ENCODE measurements at places on chromosomes 4 and X.

DNA sequence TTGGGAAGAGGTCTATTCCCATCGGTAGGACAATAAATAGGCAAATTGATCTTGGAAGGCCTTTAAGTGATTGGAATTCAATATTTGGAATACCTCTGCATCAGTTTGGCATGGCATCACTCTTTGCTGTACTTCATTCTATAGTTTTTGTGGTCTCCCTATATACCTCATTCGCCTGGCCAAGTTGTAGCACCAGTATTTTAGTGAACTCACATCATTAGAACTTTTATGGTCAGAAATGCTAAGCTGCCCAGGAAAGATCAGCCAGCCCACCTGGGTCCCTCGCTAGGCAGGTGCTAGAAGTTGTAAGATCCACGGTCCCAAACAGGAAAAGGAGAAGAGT lies 40.3 kb downstream of the ZCCHC13 start:
- no peak for DNase-seq

GRCh38 chrX:42540146-42540545 lies 237.8 kb downstream of the PPP1R2C start:
- no peak for DNase-seq

- DNase-seq: no peak
These were observed 194.2 kb upstream of the C1QTNF7 start for GRCh38 chr4:15233626-15234025.

DNA sequence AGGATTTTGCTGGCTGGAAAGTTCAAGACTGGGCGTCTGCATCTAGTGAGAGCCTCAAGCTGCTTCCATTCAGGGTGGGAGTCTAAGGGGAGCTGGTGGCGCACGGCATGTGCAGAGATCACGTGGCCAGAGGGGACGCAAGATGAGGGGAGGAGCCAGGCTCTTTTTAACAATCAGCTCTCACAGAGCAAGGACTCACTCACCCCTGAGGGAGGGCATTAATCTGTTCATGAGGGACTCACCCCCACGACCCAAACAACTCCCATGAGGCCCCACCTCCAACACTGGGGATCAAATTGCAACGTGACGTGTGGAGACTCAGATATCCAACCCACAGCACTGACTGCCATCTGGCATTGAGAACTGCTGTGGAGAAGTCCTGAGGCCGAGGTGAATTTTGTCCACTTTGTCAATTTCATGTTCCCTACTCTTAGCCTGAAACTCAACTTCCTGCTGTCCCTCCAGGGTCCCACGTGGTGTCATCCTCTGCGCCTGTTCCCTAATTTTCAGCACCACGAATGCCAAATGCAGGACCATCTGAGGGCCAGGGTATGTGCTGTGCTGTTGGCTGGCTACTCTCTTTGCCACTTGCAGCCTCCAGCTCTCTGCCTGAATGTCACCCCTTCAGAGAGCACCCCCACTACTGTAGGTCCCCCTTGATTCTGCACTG lies 5.6 kb downstream of the ZFP92 start:
- DNase-seq: no peak

DNA sequence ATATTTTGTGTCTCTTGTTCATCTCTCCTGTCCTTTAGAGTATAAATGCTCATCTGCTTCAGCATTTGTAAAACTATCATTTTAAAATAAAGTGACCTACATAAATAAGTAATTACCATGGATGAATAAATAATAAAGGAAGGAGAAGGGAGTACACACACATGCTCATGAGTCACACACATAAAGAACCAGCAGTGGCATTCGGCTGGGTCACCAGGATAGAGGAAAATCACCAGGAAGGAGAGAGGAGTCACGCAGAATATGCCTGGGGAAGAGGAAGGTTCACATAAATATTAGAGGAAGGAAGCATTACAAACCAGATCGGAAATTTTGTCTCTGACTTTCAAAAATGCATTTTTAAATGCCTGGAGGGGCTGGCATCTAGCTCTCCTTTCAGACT lies 38.5 kb upstream of the MED14 start:
- no peak for DNase-seq

DNA sequence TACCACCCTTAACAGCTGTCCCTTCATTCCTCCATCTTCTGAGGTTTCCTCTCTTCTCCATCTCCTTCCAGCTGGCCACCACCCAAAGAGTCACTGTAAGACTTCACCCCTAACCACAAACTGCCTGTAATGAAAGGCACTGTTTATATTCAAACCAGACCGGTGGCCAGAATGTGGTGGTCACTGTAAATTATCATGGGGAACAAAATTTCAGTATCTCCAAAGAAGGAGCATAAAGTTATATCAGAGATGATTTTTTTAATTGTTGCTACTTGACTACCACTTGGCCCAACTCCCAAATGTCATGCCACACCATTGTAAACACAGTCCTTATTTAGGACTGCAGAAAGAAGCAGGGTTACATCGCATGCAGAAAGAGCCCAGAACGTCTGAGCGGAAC lies 44.8 kb downstream of the SMARCA1 start:
- no peak for DNase-seq

- DNase-seq: no peak
These were observed 34.3 kb downstream of the ZNF330 start for GRCh38 chr4:141255016-141255415.

DNA sequence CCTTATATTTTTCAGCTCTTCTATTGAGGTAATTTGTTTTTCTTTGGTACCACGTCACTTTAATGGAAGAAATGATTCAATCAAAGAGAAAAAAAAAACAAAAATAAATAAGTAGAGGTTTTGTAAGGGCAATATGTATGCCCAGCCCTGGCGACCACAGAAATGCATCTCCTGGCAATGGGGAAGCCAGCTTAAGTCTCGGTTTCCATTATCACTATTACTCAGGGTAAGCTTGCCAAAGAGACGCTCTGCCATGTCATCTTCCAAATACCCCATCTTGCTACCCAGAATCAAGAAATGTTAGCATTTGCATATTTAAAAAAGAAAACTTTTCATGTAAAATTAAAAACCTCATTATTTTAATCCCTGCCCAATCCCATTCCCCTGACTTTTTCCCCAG lies 68.8 kb downstream of the FAM47C start:
- no peak for DNase-seq

DNA sequence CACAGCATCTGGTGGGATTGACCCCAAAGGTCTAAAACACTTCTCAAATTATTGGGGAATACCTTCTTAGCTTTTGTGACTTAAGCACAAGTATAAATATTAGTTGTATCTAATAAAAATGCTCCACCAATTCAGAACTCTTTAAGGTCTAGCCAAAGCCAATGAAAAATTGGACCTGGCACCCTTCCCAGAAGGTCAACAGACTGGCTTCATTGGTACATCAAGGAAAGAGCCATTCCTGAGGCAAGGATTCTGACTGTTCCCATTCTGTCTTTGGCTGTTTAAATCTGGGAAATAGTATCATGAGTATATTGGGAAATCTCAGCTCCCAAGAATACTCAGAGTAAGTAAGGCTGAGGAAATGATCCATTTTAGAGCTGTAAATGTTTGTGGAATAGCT lies 153.0 kb upstream of the TRPC5 start:
- DNase-seq: no peak

DNA sequence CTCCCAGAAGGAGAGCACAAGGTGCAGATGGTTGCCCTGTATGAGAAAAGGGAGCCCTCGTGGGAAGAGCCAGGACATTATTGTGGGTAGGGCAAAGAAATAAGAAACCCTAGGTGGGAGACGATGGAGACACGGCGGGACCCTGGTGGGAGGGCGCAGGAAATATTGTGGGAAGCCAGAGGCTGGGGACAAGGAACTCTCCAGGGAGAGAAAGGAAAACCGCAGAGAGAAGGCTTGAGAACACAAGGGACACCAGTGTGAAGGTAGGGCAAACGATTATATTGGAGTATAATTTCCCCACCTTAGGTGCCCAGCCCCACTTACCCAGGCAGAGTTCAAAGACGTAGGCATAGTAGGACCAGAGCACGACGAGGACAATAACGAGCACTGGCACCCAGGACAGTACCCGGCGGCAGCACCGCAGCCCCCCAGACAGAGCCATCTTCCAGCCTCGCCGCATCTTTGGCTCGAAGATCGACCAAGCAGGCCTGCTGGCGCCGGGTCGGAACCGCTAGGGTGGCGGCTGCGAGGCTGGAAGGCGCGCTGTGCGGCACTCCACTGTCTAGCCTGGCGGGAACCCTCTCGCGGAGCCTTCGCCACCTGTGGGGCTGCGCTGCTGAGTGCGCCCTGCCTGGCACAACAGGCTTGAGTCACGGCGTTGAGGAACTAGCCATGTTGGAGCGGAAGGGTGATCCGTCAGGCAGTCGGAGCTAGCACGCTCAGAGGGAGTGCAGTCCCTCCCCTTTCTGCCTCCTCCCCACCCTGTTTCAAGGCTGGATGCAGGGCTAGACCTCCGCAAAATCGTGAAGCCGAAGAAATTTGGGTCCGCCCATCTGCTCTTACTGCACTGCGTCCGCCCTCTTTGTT lies at the start of gene ZDHHC15:
TSS of gene ZDHHC15 (minus strand) at position 473 of the 867 bp plus-strand sequence. CDS start at position 460, 13 bp downstream.
- peak; percentile 51 for DNase-seq

- no peak for DNase-seq
These were observed 36.9 kb downstream of the ENPEP start for GRCh38 chr4:110512901-110513300.

Data from H9 (cell line).